Foreskin fibroblast (primary cell): ENCODE measurements at places on chromosomes 1 and 21.

- peak; percentile 33 for DNase-seq
Measured at GRCh38 chr1:235329139-235329902, 951 bp downstream of the GGPS1 start.

- DNase-seq = peak; percentile 11
Measured at GRCh38 chr1:196608390-196609369, at the start of gene KCNT2. KCNT2 (minus strand) TSS chr1:196608440; CDS start chr1:196608309, 131 bp downstream.

DNA sequence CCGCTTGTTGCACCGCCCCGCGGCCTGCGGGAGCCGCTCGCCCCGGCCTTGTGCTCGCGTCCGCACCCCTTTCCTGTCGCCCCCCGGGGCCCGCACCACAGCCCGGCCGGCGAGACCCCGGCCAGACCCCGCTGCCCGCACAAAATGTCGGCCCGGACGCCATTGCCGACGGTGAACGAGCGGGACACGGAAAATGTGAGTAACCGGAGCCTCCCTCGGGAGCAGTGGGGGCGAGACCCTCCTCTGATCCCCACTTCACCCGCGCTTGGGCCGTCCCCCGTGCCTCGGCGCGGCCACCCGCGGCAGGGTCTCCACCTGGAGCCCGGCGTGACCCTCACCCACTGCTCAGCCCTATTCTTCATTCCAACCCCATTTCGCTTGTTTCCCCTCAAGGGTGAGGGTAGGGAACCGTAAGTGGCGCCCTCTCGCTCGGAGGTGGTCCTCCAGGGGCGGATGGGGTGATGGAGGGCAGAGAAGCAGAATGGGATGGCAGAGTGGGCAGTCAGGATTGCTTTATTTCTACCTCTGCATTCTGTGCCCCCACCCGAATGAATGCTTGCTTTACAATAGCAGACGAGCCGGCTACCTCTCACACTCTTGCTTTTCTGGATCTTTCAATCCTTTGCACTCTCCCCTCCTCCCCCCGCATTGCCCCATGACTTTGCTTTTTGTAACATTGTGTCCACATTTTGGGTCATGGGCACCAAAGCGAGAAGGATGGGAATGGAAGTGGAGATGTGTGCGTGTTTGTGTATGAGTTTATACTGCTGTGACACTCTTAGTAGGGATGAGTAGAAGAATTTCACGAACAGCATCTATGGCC, 954 bp downstream of the MARK1 start:
- no peak for DNase-seq

DNA sequence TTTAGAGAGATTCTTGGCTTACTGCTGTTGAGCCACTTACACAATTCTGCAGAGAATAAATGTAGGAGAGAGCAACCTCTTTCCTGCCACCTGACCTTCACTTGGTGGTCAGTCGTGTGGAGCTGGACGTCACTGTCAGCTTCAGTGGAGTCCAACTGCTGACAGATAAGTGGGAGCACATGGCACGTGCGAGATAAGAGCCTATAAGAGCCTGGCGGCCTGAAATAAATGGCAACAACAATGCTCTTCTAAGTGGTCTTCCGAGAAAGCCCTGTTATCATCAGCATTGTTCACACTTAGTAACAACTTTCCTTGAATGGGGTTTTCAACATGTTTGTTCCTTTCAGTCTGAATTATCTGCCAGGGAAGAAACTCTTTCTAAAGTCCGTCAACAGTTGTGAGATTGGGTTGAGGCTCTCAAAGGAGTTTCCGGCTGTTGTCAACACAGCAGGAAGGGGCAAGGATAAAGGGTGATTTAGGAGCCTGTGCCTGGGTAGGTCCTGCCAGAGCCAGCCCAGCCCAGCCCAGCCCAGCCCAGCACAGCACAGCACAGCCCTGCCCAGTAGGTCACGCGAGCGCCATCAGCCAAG, 57.2 kb upstream of the RUNX1 start:
- no peak for DNase-seq

- DNase-seq = no peak
Measured at GRCh38 chr1:209250861-209251636, 332.5 kb upstream of the CAMK1G start.
